ENCODE measurements at places on chromosomes 6 and 20. TPM values are rescaled to one million over a fixed set of nuclear protein-coding genes. Genes with fewer than 3 reads are reported as not detected.
A peak's percentile ranks its signal among the peaks of the same experiment; 100 is the strongest.

DNA sequence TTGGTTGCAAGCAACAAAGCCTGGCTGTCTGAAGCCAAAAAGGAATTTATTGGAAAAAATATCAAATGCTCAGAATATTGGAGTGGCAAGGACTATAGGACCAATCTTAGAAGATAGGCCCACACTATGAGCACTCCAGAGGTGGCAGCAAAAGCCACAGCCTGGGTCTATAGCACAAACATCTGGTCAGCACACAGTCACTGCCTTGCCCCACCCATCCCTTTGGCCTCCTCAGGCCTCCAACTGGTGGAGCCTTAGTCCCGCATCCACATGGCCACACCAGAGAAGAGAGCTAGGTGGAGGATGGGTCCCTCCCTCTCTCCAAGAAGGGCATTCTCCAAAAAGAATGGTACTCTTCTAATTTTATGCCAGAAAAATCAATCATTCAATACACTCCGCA is 14.0 kb downstream of the NUDT3 start:
- no peak for DNase-seq

DNA sequence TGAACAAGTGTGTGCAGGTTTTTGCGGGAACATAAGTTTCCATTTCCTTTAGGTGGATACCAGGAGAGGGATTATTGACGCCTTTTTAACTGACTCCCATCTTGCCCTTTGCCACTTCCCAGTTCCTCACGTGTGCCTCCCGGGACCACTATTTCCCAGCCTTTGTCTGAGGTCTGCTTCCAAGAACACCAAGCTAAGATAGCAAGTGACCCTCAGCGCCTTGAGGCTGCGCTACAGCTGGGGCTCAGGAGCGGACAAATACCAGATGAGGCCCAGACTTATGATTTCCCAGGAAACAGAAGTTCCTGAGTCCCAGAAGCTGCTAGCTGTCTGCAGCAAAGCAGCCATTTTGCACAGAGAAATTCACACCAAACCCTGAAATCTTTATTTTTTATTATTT is 216.7 kb downstream of the SYNDIG1 start:
- peak; percentile 41 for DNase-seq

The AGPAT1 gene
- total RNA-seq, result 32.4 TPM

DNA sequence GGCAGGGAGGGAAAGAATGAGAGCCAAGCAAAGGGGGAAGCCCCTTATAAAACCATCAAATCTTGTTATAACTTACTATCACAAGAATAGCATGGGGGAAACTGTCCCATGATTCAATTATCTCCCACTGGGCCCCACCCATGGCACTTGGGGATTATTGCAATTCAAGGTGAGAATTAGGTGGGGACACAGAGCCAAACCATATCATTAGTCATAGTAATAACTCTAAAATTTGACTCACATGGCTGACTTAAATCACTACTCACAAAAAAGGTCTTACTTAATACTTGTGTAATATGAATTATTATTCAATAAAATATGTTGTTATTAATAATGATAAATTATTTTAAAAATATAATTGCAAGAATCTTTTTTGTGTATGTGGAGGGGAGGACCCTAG is 178.1 kb upstream of the TCF21 start:
- DNase-seq, result no peak

DNA sequence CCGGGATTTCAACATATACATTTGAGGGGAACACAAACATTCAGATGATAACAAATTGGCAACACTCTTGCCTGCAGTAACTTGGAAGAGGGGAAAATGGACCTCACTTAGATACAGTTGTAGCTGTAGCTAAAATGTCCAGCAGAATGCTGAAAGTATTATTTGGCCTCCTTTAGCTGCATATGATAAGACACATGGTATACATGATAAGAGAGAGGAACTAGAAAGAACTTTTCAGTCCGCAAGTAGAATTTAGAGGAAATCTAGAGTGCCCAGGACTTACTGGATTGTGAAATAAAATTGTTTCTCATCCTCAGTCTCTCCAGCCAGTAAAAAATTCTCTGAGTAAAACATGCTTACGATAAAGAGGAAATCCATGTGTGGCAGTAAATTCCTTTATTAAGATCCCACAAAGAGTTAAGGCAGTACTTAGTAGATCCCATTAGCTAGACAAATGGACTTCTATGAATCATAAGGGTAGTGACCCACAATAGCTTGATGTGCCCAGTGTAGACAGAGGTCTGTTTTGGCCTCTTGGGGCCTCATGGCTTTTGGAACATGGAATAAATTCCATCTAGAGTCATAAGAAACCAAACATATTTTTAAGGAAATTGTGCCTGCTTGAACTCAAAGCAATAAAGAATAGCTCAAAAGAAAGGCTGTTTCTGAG is 87.9 kb upstream of the RBM24 start:
- no peak for DNase-seq

DNA sequence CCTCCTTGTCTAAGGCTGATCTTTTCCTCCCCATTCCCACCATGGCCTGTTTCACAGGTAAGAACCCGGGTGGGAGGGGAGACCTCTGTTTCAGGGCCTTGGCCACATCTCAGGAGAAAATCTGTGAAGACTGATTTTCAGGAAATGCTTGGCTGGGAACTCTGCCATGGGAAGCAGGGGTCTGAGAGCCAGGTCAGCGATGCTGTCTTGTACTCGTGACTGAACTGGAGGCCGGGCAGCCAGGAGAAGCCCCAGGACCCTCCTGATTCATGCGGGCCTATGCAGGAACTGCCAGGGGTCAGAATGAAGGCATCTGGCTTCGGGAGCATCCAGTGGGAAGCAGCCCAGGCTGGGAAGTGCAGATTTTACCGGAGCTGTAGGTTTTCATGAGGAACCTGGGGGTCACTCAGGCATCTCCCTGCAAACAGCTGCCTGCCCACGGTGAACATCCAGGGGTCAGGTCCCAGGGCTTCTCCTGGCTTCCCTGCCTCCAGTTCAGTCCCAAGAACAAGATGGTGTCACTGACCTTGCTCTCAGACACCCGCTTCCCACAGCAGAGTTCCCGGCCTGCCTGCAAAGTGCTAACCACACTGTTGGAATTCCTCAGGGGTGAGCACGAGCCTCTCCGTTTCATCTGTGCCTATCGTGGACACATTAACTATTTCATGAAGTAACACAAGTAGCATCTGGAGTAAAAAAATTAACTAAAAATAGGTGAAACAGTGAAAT is 90.2 kb upstream of the SULF2 start:
- DNase-seq, result no peak

GRCh38 chr6:87165185-87165584 is 9.8 kb downstream of the ZNF292 start:
- no peak for DNase-seq

The CLPSL2 gene
- not detected for total RNA-seq
